ENCODE measurements at places on chromosomes 12 and 14.

- DNase-seq: no peak
Observed at GRCh38 chr12:45483571-45483970, 245.9 kb upstream of the ARID2 start.

- no peak for DNase-seq
Observed at GRCh38 chr12:49887536-49888401, 15.9 kb downstream of the FAIM2 start.

DNA sequence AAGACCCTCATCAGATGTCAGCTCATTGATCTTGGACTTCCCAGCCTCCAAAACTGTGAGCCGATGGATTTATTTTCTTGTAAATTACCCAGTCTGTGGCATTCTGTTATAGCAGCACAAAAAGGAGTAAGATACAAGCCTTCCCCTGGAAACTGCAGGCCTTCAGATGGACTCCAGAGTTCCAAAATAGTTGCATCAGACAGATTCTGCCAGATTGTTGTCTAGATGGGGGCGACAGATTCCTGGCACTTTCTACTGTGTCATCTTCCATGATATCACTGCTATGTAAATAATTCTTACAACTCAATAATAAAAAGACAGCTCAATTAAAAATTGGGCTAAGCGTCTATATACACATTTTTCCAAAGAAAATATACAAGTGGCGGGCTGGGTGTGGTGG is 17.2 kb upstream of the MARK3 start:
- no peak for DNase-seq

- no peak for DNase-seq
Observed at GRCh38 chr12:105047308-105047707, 37.0 kb downstream of the ALDH1L2 start.

- DNase-seq: no peak
Observed at GRCh38 chr12:30964896-30965612, 38.5 kb downstream of the TSPAN11 start.

DNA sequence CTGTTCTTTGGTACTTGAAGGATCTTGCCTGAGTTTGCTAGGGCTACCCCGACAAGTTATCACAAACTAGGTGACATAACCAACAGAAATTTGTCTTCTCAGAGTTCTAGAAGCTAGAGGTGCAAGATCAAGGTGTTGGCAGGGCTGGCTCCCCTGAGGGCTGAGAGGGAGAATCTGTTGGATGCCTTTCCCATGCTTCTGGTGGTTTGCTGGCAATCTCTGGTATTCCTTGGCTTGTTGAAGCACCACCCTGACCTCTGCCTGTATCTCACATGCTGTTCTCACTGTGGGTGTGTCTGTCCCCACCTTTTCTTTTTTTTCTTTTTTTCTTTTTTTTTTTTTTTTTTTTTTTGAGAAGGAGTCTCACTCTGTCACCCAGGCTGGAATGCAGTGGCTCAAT is 81.2 kb downstream of the VCPKMT start:
- no peak for DNase-seq

DNA sequence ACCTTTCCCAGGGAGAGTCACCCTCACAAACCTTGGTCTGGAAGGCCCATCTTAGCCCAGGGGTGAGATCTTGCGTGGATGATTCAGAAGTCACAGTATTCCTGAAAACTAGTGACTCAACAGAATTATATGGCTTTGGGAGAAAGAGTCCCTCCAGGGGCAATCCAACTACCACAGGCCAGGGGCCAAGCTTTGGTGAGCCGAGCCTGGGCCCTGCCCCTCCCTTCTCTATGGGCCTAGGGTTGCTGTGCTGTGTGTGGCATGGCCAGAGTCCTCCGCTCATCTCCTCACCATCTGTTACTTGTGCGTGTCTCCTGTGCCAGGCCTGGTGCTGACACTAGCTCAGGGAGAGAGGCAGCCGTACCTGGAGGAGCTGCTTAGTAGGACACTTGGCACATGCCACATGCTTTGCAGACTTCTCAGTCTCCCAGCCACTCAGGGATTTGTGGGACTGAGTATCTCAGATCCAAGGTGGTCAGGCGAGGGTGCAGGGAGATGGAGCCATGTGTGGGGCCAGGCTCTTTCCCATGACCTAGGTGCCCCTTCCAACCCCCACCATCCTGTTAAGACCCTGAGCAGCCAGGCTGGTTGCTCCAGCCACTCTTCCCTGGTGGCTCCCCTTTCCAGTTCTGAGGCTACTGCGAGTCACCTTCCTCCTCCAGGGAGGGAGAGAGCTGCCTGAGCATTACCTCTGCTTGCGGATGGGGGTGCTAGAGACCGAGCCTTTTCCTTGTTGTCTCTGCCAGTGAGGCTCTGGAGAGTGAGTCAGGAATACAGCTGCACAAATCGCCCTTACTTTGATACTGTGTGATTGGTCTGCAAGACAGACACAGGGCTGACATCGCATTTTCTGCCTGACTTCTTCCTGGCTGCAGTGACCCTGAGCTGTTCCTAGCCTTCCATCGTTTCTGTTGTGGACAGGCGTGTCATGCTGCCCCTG is 94.1 kb downstream of the SLC25A47 start:
- no peak for DNase-seq

- no peak for DNase-seq
Observed at GRCh38 chr14:103288076-103288766, 45.8 kb upstream of the EIF5 start.

GRCh38 chr12:16599081-16599480 is 6.9 kb downstream of the LMO3 start:
- no peak for DNase-seq

- DNase-seq: no peak
Observed at GRCh38 chr12:52667931-52668330, 12.3 kb downstream of the KRT1 start.

- DNase-seq: no peak
Observed at GRCh38 chr12:89669197-89669596, 39.4 kb downstream of the ATP2B1 start.

DNA sequence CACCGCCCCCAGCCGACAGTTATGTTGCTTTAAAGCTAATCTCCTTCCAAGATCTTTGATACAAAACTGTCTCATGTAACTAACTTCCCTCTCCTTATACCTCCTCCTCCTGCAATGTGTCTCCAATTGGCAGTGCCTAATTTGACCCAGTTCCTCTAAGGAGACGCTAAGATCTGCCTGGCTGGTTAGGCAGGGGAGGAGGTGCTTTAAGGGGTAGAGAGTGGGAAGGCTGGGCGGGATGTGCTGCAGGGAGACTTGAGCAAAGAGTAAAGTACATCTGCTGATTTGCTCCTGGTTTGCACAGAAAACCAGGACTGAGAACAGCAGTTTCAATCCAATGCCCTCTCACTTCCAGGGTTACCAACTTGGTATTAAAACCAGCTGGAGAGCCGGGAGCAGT is 7.4 kb upstream of the IKZF4 start:
- no peak for DNase-seq

DNA sequence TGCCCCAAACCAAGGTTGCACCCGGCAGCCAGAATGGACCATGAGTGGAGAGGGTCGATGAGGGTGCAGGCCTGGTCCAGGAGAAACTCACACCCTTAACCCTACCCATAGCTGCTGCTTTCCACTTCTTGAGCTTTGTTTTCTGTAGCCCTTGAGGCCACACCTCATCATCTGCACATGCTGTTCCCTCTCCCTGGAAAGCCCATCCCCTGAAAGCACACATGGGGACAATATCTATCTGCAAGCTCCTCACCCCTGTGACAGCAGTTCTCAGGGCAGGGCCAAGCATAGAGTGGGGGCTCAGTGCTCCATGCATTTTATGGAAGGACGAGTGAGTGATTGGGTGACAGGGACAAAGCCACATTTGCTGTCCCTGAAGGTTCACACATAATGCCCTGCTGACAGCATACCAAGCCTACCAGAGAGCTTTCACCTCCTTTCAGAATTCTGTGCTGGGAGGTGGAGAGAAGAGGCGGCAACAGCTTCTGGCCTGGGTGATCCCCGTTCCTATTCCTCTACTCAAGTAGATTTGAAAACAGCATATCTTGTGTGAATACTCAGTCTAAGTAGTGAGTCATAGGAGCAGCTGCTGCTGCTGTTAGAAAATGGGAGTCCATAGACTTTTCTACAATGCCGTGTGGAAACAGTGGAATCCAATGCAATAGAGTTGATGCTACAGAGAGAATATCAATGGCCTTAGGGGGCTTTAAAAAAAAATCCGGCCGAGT is 44.6 kb downstream of the SRGAP1 start:
- no peak for DNase-seq

DNA sequence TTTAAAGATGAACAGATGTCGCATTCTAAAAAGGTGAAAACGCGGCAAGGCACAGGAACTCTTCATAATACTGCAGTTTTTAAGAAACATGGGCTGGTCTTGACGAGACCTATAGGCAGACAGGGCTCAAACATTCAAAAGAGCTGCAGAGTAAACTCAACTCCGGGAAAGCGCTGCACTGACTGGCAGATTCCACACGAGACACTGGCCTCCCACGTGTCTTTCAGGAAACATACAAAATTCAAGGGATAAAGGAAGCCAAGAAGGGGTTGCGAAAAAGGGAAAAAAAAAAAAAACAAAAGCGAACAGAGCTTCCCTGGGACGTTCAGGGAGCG is 614 bp upstream of the ARF6 start:
- no peak for DNase-seq

GRCh38 chr14:59919570-59920377 is at the start of gene LRRC9:
LRRC9 (plus strand) TSS chr14:59920144.
- no peak for DNase-seq

DNA sequence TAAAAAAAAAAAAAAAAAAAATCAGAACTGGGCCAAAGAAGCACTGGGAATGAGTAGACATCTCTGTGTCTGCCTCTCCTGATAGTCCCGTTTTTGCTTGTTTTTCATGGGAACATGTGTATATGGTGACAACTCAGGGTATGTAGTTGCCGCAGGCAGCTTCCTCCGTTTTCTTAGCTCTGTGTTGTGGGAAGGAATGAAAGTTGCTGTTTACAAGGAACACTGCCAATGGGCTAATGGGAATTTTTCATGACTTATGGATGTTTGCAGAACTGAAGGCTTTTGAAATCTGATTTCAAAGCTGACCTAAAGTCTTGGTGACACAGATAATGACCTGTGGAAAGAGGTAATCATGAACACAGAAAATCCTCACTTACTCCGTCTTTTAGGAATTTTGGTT is 146.4 kb upstream of the BTG1 start:
- DNase-seq: no peak

All from activated effector memory CD4-positive, alpha-beta T cell treated with Interleukin-2 at 50 U/mL for 16 hours (primary cell).